ENCODE measurements at places on chromosomes 11 and 22. TPM values are rescaled to one million over a fixed set of nuclear protein-coding genes. Genes with fewer than 3 reads are reported as not detected.

Gene SUSD2
- 1.2 TPM for total RNA-seq

Gene SMC1B
- under 0.01 TPM for total RNA-seq

Gene LBHD1
- 0.82 TPM for total RNA-seq

Gene GALNT18
- 1.2 TPM for total RNA-seq

Gene NRXN2
- total RNA-seq: 29.0 TPM

Gene BSCL2
- 65.3 TPM for total RNA-seq

Gene HRAS
- total RNA-seq: 84.7 TPM

Gene ASRGL1
- total RNA-seq: 1.1 TPM

Gene SERPINH1
- 2,461 TPM for total RNA-seq

Gene LPXN
- total RNA-seq: 3.6 TPM

Gene SCGB1D2
- total RNA-seq: not detected

Gene CATSPER1
- 0.68 TPM for total RNA-seq

Gene OR4D5
- total RNA-seq: not detected

Gene HPS5
- 97.6 TPM for total RNA-seq

Gene JHY
- total RNA-seq: 0.98 TPM

Gene OR5D13
- not detected for total RNA-seq

Gene TCN2
- 4.6 TPM for total RNA-seq

Gene TPST2
- total RNA-seq: 30.1 TPM

Gene NCR3LG1
- 0.94 TPM for total RNA-seq

Gene DMC1
- 1.1 TPM for total RNA-seq

Gene MYOD1
- total RNA-seq: not detected

Gene JAML
- total RNA-seq: not detected

Gene DCHS1
- 4.0 TPM for total RNA-seq

Gene CDCA5
- total RNA-seq: 2.2 TPM

Gene SFI1
- 13.3 TPM for total RNA-seq

Gene HPX
- 0.45 TPM for total RNA-seq

Gene PTGDR2
- total RNA-seq: not detected

Gene ARHGAP8
- total RNA-seq: 0.15 TPM

Gene C11orf65
- 0.35 TPM for total RNA-seq

Gene GAB4
- not detected for total RNA-seq

Gene PAX6
- total RNA-seq: not detected

Gene MMP8
- not detected for total RNA-seq

Gene ART1
- not detected for total RNA-seq

Gene CSRP3
- not detected for total RNA-seq

Gene OR4A16
- total RNA-seq: not detected

Gene DEAF1
- total RNA-seq: 29.6 TPM

Gene BLID
- total RNA-seq: 11.9 TPM

Gene TRIM68
- 6.2 TPM for total RNA-seq

Gene OR51A2
- total RNA-seq: not detected

Gene PGA5
- total RNA-seq: not detected

Gene CNGA4
- under 0.01 TPM for total RNA-seq

Gene B3GAT1
- total RNA-seq: not detected

Gene DERL3
- 0.23 TPM for total RNA-seq

Gene OR8D1
- not detected for total RNA-seq

All from smooth muscle cell of the coronary artery (primary cell).